NCI-H1694 (cell line): ENCODE measurements at places on chromosomes 5 and 9.

- no peak for DNase-seq
Measured at GRCh38 chr9:92992549-92992948, 45.2 kb downstream of the FGD3 start.

GRCh38 chr9:32737378-32737777 lies 46.0 kb upstream of the TMEM215 start:
- no peak for DNase-seq

- DNase-seq = peak; percentile 27
Measured at GRCh38 chr9:14909961-14910805, at the start of gene FREM1. Gene FREM1 (minus strand): TSS chr9:14910428. CDS start chr9:14868977, 41,451 bp downstream.

DNA sequence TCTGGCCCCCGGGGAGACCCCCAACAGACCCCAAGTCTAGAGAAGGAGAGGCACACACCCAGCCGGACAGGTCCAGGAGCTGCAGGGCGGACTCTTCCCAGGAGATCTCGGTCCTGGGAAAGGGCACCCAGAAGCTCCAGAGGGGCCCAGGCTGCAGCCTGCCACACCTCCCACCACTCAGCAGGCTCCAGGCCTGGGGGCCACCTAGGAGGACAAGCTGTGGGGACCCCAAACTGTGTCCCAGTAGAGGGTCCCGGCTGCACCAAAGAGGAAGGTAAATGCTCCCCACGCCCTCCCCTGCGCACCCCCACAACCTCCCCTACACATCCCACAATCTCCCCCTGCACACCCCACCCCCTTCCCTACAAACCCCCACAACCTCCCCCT lies 48.5 kb downstream of the PLEKHG4B start:
- no peak for DNase-seq

- DNase-seq = no peak
Measured at GRCh38 chr5:157574456-157575380, 857 bp downstream of the ADAM19 start.

DNA sequence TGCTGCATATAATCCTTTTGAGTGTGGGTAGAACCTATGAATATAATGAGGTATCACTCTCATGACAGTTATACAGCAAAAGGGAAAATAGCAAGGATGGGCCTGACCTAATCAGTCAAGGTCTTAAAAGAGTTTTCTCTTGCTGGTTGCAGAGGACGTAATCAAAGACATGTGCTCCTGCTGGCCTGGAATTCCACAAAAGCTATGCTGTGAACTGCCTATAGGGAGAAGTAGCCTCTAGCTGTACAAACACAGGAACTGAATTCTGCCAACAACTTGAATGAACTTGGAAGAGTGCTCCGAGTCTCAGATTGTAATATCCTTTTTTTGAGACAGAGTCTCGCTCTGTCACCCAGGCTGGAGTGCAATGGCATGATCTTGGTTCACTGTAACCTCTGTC lies 195.6 kb downstream of the PLK2 start:
- no peak for DNase-seq

DNA sequence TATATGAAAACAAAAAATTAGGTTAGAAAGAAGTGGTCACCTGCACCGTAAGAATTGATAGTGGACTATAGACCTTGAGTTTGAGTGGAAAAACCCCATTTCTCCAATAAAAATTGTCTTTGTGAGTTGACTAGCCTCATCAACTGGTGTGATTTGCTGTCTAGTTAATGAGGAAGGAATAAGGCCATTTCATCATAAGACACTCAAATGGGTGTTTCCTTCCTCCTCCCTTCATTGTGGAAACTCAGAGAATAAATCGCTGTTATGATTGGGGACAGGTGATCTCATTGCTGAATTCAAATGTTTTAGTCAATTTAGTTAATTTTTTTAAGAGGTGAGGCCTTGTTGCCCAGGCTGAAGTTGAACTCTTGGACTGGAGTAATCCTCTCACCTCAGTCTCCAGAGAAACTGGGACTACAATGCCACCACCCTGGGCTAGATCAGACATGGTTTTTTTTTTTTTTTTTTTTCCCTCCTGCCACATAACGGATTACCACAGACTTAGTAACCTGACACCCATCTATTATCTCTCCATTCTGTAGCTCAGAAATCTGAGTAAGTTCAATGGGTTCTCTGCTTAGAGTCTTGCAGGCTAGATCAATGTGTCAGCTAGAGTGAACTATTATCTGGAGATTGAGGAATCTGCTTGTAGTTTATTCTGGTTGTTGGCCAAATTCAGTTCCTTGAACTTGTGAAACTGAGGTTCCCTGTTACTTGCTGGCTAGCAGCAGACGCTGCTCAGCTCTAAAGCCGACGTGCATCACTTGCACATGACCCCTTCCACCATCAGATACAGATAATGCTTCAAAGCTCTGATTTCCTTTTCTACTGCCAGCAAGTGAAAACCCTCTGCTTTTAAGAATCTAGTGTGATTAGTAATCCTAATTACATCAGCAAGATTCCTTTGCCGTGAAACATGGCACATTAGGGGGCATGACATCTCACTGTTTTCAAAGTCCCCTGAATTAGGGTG lies 663.8 kb upstream of the CDH9 start:
- DNase-seq = no peak

- DNase-seq = no peak
Measured at GRCh38 chr9:127166111-127166510, 43.7 kb upstream of the ANGPTL2 start.

DNA sequence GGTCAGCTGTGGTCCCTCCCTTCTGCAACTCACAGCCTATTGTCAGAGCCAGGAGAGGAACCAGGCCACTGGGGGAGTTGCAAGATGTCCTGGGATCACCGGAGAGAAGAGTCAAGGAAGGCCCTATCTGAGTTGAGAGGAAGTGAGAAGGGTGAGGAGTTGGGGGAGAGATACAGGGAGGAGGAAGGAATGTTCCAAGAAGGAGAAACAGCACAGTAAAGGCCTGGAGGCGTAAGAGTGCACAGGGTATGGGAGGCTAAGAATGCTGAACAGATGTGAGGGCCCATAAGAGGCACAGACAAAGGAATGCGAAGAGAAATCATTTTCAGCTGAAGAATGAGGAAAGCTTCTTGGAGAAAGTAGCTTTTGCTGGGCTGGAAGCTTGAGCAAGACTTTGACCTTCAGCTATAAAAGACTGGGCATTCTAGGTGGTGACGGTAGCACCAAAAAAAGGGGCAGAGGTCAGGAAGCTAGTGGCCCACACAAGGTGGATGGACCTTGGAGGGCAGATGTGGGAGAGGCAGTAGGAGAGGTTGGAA lies 21.6 kb upstream of the CSF1R start:
- DNase-seq = no peak

GRCh38 chr5:180640611-180640860 lies 8.9 kb downstream of the FLT4 start:
- DNase-seq = no peak

DNA sequence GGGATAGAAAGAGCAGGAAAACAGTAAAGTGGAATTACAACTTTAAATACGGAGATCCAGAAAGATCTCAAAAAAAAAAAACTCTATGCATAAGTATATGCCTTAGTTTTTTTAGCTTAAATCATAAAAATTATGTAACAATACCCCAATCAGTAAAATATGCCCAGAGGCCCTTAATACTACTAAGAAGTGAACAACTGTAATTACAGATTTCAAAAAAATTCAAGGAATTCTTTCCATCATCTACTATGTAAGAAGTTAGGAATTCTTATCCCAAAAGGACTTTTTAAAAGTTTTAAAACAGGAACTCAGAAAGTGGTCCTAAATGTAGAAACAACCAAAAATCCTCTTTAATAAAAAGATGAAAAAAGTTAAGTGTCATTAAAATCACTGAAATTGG lies 111.3 kb downstream of the SSBP2 start:
- DNase-seq = no peak

DNA sequence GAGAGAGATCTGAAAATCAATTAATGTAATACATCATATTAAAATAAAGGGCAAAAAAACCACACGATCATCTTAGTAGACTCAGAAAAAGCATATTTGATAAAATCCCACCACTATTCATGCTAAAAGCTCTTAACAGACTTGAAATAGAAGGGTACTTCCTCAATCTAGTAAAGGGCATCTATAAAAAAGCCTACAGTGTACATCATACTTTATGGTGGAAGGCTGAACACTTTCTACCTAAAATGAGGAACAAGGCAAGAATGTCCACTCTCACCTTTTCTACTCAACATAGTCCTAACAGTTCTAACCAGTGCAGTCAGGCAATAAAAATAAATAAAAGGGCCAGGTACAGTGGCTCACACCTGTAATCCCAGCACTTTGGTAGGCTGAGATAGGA lies 38.9 kb downstream of the POLK start:
- no peak for DNase-seq

GRCh38 chr5:78727786-78728761 lies 79.5 kb upstream of the LHFPL2 start:
- no peak for DNase-seq

DNA sequence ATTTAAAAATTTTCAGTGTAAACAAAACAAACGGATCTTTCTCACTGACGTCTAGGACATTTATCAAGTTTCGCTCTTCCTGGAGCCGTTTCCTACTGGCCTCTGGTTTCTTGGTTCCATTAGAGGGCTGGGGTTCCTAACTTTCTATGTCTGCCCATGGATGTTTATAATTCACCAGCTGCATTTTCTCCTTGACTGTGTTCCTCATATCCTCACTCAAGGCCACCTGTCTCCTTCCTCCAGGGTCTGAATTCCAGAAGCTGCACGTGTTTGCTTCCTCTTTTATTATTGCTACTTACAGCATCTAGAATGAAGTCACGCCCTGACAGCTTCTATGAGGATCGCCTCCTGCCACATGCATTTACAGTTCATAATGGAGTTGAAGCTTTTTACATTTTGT lies 74.1 kb upstream of the BASP1 start:
- DNase-seq = no peak

DNA sequence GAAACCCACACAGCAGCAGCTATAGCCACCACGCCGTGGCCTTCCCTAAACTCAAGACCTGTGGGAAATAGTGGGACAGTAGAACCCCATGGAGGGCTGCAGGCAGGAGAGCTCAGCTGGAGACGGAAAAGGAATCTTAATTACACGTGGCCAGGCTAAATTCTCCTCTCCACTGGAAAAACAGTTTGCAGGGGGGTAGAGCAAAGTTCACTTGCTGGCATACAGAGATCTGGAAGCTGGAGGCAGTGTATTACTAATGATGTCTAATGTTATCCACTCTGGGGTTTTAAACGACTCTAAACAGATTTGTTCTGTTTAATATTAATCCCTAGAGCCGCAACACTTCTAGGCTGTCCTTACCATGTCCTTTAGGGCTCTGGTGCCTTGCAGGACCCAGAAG lies 257.1 kb downstream of the SAXO1 start:
- no peak for DNase-seq
